ENCODE measurements at places on chromosomes 1 and 21. TPM values are rescaled to one million over a fixed set of nuclear protein-coding genes. Genes with fewer than 3 reads are reported as not detected.
A peak's percentile ranks its signal among the peaks of the same experiment; 100 is the strongest.

- DNase-seq = no peak
Measured at GRCh38 chr1:67847466-67847865, 14.2 kb upstream of the GNG12 start.

DNA sequence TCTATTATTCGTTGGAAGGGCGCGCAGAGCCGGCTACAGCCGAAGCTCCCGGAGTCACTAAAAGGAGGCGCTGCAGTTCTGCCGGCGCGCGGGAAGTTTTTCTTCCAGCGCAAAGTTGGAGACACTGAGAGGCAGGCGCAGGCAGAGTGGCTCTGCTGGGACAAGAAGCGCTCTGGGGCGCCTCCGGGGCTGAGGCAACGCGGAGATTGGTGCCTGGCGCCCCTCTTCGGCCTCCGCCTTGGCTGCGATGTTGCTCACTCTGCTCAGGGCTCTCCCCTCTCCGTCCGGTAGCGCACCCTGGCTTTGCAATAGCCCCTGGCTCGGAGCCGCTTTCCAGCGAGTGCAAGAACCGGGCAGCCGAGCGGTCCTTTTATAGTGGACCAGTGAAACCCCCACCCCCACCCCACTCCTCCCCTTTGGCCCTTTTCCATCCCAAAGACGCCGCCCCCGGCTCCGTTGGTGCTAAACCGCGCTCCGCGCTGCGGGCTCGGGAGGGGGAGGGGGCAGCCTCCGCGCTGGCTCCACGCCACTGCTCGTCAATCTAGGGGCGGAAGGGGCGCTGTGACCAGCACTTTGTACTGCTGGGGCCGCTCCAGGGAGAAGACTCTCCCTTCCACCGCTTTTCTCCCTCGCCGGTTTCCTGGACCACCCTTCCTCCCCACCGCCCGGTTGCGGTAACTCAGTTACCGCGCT is at the start of gene ADAMTS1:
Gene ADAMTS1 (minus strand): TSS at position 344 of the 693 bp plus-strand sequence. CDS start 455 bp downstream, outside the sequence.
- DNase-seq = peak; percentile 13

GRCh38 chr1:165375623-165376022 is 19.1 kb upstream of the LMX1A start:
- DNase-seq = no peak

- DNase-seq = peak; percentile 92
Measured at GRCh38 chr1:155135415-155136028, at the start of gene SLC50A1. Gene SLC50A1, plus strand, starts transcription at chr1:155135852. Its CDS starts 60 bp downstream, at chr1:155135912.

DNA sequence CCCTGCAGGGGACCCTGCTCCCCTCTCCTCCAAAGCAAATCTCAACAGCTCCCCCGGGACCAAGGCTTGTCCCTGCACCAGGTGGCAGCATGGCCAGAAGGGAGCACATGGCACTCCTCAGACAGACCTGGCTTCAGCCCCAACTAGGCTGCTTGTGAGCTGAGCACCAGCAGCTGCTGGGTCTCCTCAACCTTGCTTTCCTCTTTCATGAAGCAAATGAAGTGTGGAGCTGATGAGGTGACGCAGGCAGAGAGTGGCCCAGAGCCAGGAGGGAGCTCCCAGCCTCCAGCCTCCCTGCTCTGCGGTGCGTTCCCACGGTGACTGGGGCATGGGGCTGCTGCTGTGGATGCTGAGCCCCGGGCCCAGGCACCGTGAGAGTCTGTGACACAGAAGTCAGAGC is 34.0 kb downstream of the MEGF6 start:
- DNase-seq = no peak

GRCh38 chr21:16588433-16588860 is 858.7 kb downstream of the USP25 start:
- DNase-seq = no peak

- DNase-seq = no peak
Measured at GRCh38 chr21:24255591-24255990, 1351.7 kb downstream of the MRPL39 start.

The LENEP gene
- 2.0 TPM for total RNA-seq

The SHE gene
- 0.05 TPM for total RNA-seq

The RUNX3 gene
- 129 TPM for total RNA-seq

The S100A8 gene
- not detected for total RNA-seq
